Cortex of kidney (tissue), 1 donor: ENCODE measurements at places on chromosomes 16 and 17.

- no peak for DNase-seq
Measured at GRCh38 chr17:82029990-82030469, 1.4 kb upstream of the RAC3 start.

GRCh38 chr17:49365667-49366066 is 3.6 kb upstream of the ZNF652 start:
- no peak for DNase-seq

DNA sequence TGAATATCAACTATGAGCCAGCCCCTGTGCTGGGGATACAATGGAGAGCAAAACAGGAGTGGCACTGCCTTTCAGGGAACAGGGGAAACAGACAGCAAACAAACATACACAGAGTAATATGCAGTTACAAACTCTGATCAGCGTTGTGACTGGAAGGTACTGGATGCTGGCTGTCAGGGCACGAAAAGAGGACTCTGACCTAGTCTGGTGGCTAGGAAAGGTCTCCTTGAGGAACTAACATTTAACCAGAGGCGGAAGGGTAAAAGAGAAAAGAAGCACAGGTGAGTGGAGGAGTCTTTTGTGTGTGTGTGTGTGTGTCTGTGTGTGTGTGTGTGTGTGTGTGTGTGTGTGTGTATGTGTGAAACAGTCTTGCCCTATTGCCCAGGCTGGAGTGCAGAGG is 12.4 kb upstream of the B4GALNT2 start:
- DNase-seq: no peak

GRCh38 chr16:49594153-49594552 is 220.5 kb downstream of the C16orf78 start:
- DNase-seq: no peak

- no peak for DNase-seq
Measured at GRCh38 chr16:84446596-84447392, 57.7 kb downstream of the MEAK7 start.

DNA sequence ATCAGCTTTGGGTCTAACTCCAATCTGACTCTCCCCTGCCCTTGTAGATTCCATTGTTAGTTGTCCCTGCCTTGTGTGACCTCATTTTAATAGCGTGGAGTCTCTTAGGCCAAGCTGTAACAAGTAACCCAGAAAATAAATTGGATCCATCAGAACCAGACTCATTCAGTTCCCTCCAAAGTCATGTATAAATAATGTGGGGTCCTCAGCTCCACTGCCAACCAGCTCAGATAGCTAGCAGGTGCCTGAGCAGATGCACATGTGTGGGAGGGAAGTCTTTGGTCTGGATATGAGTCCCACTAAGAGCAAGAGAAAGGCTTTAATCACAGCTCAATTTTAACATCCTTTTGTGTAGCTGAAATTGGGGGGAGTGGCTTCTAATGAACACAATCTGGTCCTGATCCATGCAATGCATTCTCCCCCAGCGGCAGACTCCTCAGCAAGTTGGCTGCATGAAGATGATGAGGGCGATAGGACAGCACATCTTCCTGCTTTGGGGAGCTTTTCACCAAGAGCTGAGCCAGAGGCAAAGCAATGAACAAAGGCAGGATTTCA is 151.6 kb downstream of the ABCC12 start:
- no peak for DNase-seq

DNA sequence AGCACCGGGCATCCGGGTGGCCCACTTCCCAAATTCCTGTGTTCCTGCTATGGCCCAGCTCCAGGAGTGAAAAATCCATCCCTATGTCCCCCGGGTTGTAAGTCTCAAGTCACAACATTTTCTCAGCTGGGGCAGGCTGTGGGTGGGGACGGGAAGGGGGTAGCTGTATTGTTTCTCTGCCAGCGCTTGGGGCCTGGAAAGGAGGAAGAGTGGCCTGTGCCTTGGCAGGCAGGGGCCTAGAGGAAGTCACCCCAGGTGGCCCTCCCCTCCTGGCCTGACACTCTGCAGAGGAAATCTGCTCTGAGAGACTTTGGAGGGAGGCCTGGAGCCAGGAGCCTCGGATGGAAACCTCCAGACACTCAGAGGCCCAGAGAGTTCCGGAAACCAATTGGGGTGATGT is 10.6 kb upstream of the SCN4A start:
- DNase-seq: no peak

GRCh38 chr16:50273888-50274325 is 7.6 kb downstream of the ADCY7 start:
- no peak for DNase-seq

DNA sequence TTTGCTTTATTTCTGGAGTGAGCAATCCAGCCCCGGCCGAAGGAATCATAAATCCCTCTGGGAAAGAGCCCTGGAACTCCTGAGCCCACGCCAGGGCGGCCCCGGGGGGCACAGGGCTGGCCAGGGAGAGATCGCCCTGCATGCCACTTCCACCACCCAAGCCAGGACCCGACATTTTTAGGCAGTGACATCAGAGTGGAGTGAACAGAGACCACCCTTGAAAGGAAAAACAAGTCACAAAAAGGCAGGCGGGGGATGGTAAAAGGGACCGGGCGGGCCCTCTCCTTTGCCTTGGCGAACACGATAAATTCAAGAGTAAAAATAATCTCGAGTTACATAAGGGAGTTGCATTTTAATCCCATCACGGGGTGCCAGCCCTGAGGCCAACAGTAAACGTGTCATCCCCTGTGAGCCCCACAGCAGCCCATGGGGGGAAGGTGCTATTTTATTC is 284.1 kb downstream of the C16orf95 start:
- no peak for DNase-seq

DNA sequence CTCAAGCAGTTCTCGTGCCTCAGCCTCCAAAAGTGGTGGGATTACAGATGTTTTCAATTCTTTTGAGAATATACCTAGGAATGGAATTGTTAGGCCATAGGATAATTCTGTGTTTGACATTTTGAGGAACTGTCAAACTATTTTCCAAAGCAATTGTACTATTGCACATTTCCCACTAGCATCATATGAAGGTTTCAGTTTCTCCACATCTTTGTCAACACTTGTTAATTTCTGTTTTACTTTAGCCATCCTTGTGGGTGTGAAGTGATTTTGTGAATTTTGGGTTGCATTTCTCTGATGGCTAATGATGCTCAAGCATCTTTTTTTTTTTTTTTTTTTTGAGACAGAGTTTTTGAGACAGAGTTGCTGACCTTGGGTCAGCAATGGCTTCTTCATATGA is 6.2 kb downstream of the NT5M start:
- no peak for DNase-seq

GRCh38 chr17:50466371-50467113 is 2.1 kb downstream of the CHAD start:
- no peak for DNase-seq
